SJSA1 (cell line): ENCODE measurements at places on chromosomes 11 and 22.
A peak's percentile ranks its signal among the peaks of the same experiment; 100 is the strongest.

GRCh38 chr11:8732748-8733241 lies 50.2 kb downstream of the RPL27A start:
- peak; percentile 44 for DNase-seq

DNA sequence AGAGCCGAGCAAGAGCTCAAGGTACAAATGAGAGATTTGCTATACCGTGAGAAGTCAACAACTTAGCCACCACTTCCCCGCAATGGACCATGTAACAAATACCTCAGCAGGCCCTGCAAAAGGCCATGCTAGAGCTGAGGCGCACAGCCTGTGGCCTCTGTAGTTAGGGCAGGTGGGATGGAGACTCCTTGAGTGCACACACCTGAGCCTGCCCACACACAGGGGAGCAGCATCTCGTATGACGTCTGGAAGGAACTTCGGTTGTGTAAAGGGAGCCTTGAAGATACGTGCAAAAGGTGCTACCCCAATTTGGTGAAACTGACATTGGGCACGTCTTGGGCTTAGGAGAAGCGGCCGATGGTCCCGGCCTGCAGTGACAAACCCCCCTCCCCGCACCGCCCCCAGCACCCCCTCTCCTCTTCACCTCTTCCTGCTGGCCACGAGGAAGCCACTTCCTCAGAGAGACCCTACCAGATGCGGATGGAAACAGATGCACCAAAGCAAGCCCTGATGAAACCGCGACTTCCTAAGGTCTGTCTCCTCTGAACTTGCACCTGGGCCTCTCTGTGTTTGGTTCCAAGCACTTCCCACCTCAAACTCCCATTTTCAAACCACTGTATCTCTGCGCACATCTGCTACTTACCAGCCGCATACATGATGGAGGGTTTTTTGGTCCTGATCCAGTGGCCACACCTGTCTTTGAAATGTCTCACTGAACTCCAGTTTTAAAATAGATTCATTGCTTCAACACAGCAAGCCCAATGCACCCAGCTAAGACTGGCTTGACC lies 10.6 kb downstream of the CDPF1 start:
- no peak for DNase-seq

GRCh38 chr11:94988748-94989147 lies 15.2 kb downstream of the KDM4D start:
- no peak for DNase-seq

DNA sequence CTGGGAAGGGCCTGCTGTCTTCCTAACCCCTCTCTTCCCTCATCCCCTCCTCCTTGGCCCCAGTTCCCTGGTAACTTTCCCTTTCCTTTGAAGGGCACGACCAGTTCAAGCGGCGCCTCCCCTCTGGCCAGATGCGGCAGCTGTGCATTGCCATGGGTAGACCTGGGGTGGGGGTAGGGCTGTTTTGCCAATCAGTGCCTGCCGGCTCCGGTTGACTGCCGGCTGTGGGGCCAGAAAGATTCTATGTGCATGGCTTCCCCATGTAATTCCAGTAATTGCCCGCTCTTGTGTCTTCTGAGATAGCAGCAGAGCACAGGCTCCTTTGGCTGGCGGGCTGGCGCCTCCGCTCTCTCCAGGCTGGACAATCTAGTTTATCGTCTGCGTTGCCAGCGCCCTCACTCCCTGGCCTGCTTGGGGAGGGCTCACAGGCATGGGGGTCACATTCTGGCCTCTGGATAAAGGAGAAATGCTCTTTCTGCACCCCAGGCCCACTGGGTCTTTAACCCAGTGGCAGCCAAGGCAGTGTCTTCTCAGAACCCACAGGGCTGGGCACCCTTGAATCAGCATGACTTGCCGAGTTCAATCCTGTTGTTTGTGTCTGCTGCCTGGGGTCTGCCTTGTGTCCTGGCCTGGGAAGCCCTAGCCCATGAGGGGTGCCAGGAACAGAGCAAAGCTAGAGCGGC lies 9.4 kb downstream of the SIDT2 start:
- DNase-seq, result peak; percentile 5

DNA sequence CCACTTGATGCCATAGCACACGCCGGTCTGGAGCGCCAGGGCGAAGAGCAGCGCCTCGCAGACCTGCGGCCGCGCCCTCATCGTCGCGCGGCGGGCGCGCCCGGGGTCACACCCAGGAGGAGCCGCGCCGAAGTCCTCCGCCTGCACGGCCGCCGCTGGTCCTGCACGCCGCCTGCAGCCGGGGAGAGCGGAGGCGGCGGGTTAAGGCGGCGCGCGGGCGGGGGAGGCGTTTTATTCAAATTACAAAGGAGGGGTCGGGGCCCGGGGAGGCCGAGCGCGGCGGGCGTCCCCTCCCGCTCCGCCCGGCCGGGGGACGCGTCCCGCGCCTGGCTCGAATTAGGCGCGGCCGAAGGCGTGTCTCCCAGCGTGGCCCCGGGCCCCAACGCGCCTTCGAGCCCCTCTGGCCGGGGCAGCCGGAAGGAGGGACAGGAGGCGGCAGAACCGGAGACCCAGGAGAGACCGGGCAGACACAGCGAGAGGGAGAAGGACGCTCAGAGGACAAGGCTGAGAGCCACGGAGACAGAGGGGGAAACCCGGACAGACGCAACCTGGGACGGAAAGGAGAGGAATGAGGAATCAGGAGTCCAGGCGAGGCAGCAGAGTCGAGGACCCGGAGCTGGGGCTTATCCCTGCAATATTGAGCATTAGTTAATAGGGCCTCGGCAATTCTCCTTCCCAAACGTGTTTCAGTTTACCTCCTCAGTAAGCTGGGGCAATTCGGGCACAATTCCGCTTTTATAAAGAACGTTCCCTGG lies at the start of gene WNT11:
Gene WNT11, minus strand, starts transcription at position 176 of the 755 bp plus-strand sequence. Its CDS starts 95 bp downstream, at position 81.
- DNase-seq, result no peak

- peak; percentile 64 for DNase-seq
Measured at GRCh38 chr11:69449320-69450063, 32.0 kb upstream of the LINC01488 start.

- DNase-seq, result peak; percentile 38
Measured at GRCh38 chr11:15843309-15843872, 513.0 kb downstream of the SOX6 start.

DNA sequence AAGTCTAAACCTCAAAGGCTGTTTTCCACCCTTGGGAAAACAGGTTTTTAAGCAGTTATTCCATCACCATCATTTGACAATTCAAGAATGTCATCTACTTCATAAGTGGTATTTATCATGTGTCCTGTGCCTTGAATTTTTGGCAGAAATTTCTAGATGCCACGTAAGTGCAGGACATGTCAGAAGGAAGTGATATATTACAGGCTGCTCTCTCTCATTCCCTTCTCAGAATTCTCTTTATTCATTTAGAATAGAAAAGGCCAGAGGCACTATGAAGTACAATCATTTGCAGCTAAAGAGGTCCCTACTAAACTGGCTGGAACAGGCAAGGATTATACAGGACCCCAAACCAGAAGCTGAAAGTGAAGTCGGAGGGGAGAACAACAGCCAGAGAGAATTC lies 11.9 kb downstream of the RBFOX2 start:
- DNase-seq, result no peak

DNA sequence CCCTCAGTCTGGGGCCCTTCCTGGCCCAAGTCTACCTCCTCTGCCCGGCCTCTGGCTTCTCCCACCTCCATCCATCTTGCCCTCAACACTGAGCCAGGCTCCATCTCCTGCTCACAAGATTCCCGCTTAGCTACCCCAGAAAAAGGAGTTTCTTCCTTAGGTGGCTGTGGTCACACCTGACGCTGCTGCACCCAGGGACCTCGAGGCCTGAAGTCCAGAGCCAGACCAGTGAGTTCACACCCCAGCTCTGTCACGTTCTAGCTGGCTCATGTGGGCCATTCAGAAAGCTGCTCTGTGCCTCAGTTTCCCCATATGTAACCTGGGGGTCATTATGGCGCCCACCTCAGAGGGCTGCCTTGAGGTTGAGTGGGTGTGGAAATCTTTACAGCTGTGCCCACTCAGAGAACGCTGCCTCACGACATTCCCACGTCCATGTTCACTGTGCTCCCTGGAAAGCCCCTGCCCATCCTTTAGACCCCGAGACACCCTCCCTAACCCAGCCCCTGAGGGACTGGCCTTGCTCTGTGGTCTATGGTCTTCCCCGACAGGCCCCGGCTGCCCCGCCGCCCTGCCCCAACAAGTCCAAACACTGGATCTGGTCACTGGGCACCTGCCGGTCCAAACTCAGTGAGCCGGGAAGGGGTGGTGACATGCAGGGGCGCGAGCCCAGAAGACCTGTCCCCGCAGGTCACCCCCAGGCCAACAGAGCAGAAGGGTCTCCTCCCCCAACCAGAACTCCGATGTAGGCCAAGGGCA lies 9.8 kb downstream of the PLXNB2 start:
- no peak for DNase-seq

- DNase-seq, result no peak
Measured at GRCh38 chr11:38460429-38460828, 1862.4 kb upstream of the RAG2 start.

DNA sequence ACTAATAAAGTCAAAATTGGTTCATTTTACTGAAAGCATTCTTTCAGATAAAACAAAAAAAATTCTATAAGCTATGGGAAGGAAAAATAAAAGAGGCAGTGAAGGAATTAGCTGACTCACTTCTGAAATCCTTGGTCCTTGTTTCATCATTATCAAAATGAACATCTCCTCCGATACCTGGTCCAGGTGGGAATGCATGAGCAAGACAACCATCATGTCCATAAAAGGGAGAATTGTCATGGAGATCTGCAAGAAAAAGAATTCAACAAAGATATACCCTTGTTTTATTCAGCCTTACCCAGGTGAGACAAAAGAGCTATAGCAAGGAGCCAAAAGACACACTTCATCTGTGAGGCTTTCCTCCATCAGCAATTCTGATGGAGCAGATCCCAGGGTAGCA lies 27.2 kb downstream of the MMP10 start:
- DNase-seq, result no peak

- no peak for DNase-seq
Measured at GRCh38 chr11:35723913-35724312, 61.3 kb downstream of the TRIM44 start.

- no peak for DNase-seq
Measured at GRCh38 chr11:45599161-45599943, 66.1 kb downstream of the CHST1 start.

DNA sequence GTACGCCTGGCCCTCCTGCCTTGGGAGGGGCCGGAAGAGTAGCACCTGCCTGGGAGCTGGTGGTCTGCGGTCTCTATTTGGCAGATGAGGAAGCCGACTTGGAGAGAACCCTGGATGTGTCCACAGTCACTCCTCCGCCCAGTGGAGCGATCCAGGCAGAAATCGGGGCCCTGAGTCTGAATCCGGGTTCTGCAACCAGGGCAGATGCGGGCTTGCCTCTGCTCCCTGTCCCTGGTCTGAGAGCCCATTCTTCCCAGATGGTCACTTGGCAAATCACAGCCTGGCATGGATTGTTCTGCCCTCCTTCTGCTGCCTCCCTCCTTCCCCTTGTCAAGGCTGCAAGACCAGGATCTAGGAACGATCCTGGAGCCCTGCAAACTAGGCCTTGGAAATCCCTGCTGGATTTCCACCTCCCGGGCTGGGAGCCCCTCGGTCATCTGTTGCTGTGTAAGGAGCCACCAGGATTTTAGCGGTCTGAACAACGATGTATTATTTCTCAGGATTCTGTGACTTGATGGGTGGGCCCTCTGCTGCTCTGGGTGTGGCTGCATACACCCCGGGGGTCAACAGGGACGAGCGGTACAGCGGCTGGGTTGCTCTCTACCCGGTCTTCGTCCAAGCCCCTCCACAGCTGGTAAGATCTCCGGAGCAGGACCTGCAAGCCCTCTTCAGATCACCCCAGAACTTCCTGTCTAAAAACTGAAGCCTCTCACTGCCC lies 2.0 kb upstream of the ASCL2 start:
- no peak for DNase-seq
